ENCODE measurements at places on chromosomes 5 and 9. TPM values are rescaled to one million over a fixed set of nuclear protein-coding genes. Genes with fewer than 3 reads are reported as not detected.
A peak's percentile ranks its signal among the peaks of the same experiment; 100 is the strongest.

- DNase-seq: no peak
Measured at GRCh38 chr9:114745879-114746550, 59.8 kb downstream of the TNFSF15 start.

The MCIDAS gene
- 1.3 TPM for polyA plus RNA-seq

The CARD6 gene
- polyA plus RNA-seq: 6.6 TPM

- no peak for DNase-seq
Measured at GRCh38 chr5:60929024-60929423, 15.8 kb downstream of the ERCC8 start.

DNA sequence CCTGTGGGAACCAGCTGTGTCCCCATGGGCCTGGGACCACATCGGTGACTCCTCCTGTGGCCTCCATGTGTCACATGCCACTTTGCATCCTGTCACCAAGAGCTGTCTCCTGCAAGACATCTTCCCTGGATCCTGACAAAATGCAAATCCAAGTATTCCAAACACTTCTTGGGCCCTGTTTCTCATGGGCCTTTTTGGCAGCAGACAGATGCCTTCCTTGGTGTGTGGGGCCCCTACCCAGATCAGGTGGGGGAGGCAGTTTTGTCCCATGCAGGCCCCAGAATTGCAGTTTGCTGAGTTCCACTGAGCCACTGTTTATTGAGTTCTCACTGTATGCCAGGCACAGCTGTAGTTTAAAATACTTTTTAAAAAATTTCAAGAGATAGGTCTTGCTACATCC, 62.5 kb upstream of the GABRP start:
- DNase-seq: no peak

GRCh38 chr5:132772291-132773070, 4.6 kb downstream of the SEPTIN8 start:
- no peak for DNase-seq

The DEPDC1B gene
- 14.9 TPM for polyA plus RNA-seq

The LTC4S gene
- 3.0 TPM for polyA plus RNA-seq

DNA sequence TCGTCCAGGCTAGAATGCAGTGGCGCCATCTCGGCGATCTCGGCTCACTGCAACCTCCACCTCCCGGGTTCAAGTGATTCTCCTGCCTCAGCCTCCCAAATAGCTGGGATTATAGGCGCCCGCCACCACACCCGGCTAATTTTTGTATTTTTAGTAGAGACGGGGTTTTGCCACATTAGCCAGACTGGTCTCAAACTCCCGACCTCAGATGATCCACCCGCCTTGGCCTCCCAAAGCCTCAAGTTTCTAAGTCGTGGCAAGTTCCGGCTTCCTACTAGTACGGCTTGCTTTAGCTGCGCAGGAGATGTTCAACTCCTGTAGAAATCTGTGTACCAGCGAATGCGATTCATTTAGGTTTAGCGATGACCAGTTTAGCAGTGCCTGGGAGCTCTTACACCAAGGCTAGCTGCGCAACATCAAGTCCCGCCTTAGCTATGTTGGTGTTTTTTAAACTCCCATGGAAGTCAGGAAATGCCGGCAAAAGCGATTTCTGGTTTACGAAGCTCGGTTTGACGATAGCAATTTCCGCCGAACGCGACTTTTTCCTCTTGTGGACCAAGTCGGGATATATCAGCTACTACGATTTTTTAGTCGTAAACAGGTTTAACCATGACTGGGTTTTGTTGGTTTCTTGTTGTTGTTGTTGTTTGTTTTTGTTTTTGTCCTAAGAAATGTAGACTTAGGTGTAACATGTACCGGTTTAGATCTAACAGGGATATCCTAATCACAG, 46.4 kb downstream of the ANXA2R start:
- DNase-seq: peak; percentile 52

GRCh38 chr9:130542457-130543228, 36.7 kb upstream of the FUBP3 start:
- no peak for DNase-seq

GRCh38 chr5:72374844-72375243, 54.7 kb downstream of the PTCD2 start:
- no peak for DNase-seq

The SPATA31E1 gene
- not detected for polyA plus RNA-seq

GRCh38 chr9:134908524-134909309, 9.0 kb downstream of the FCN1 start:
- no peak for DNase-seq

The SEMA6A gene
- 31.1 TPM for polyA plus RNA-seq

DNA sequence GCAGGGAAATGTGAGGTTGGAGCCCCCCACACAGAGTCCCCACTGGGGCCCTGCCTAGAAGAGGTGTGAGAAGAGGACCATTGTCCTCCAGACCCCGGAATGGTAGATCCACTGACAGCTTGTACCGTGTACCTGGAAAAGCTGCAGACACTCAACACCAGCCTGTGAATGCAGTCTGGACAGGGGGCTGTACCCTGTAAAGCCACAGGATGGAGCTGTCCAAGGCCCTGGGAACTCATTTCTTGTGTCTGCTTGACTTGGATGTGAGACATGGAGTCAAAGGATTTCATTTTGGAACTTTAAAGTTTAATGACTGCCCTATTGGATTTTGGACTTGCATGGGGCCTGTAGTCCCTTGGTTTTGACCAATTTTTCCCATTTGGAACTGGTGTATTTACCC, 535.0 kb upstream of the MEF2C start:
- DNase-seq: no peak

DNA sequence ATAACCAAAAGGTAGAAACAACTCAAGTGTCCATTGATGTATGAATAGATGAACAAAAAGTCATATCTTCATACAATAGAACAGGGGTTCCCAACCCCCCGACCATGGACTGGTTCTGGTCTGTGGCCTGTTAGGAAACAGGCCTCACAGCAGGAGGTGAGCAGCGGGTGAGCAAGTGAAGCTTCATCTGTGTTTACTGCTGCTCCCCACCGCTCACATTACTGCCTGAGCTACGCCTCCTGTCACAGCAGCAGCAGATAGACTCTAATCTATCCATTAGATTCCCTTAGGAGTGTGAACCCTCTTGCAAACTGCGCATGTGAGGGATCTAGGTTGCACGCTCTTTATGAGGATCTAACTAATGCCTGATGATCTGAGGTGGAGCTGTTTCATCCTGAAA, 478.0 kb downstream of the BRINP1 start:
- no peak for DNase-seq

- no peak for DNase-seq
Measured at GRCh38 chr5:157599565-157599964, 24.0 kb upstream of the ADAM19 start.

DNA sequence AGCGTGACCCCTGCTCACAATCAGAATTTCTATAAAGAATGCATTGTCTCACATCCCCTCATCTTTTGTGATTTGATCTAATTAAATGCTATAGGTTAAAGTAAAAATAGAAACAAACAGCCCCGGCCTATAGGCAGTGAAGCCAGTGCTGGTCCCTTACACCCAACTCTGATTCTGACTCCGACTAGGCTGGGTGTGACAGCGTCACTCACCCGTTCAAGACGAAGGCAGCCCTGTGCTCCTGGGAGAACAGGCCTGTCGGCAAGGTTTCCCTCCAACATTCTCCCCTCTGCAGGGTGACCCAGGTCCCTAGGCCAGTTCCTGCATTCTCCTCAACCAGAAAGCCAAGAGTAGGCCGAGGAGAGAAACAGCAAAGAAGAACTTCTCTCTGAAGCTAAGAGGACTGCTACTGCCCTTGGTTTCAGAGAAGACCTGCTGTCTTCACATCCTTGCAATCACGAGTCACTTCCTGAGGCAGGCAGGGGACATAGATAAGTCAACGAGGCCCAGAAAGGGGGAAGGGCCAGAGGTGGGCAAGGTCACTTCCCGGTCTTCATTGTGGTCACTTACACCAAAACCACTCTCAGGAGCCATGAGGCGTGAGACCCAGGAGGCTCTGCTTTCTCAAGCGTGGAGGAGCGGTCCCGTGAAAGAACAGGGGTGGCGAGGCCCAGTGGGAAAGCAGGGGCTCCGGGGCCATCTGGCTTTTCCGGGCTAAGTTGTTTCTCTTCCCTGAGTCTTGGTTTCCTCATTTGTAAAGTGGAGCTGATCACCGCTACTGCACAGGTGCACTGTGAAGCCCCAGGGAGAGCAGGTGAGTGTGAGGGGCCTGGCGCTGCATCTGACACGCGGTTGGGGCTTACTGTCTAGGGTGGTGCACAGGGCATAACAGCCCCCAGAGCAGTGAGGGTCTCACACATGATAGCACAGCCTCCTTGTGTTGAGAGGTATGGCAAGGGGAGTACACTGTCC, 200.8 kb downstream of the CRB2 start:
- DNase-seq: no peak

DNA sequence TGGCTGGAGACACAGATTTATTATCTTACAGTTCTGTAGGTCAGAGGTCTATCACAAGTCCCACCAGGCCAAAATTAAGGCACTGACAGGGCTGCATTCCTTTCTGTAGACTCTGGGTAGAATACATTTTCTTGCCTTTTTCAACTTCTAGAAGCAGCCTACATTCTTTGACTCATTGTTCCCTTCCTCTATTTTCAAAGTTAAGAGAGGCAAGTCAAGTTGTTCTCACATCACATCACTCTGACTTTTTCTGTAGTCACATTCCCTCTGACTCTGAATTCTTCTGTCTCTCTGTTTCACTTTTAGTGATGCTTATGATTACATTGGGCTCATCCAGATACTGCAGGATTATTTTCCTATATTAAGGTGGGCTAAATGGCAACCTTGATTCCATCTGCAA, 119.0 kb downstream of the MELK start:
- no peak for DNase-seq

The FRRS1L gene
- 3.4 TPM for polyA plus RNA-seq

GRCh38 chr5:91486638-91487037, 103.5 kb upstream of the ARRDC3 start:
- no peak for DNase-seq

GRCh38 chr9:33852216-33852826, 35.4 kb downstream of the UBE2R2 start:
- peak; percentile 25 for DNase-seq

DNA sequence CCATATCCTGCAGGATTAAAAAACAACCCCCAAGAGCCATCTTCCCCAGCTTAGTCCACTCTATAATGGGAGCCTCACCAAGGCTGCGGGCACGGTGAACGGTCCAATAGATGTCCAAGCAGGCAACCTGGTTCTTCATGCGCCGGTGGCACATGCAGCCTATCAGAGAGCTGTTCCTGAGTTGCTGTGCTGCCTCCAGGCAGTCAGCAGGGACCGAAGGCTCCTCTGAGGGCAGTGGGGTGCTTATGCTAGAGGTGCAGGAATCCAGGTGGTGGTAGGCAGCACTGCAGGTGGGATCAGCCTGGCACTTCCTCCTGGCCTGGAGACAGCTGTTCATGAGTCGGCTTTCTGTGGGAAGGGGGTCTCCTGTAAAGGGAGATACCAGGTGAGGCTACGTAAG, 10.2 kb downstream of the GFRA3 start:
- DNase-seq: no peak

The C1QTNF2 gene
- 4.5 TPM for polyA plus RNA-seq

GRCh38 chr5:171445644-171446516, 26.4 kb downstream of the FGF18 start:
- no peak for DNase-seq

DNA sequence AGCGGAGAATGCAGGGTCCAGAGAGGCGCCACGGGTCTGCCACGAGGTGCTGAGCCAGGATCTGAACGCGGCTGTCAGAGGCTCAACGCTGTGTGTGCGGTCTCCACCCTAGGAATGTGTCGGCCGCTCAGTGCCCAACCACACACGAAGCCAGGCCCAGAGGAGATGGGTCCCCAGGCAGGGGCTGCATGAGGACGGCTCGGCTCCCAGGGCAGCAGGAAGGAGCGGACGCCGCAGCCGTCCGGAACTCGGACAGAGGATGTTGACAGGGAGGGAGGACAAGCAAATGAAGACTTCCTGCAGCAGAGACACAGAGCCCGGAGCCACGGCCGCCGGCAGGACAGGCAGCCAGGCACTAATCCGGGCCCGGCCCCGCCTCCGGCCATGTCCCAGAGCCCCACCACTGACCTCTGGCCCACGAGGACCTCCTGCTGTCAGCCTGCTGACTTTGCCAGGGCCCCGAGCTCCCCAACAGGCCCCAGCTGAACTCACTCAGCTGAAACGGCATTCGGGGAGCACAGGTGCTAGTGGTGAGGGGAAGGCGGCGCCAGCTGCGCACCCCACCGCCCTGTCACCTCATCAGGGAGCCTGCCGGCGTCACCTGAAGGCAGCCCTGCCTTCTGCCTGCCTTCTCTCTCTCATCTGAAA, 12.7 kb downstream of the VAV2 start:
- peak; percentile 63 for DNase-seq

DNA sequence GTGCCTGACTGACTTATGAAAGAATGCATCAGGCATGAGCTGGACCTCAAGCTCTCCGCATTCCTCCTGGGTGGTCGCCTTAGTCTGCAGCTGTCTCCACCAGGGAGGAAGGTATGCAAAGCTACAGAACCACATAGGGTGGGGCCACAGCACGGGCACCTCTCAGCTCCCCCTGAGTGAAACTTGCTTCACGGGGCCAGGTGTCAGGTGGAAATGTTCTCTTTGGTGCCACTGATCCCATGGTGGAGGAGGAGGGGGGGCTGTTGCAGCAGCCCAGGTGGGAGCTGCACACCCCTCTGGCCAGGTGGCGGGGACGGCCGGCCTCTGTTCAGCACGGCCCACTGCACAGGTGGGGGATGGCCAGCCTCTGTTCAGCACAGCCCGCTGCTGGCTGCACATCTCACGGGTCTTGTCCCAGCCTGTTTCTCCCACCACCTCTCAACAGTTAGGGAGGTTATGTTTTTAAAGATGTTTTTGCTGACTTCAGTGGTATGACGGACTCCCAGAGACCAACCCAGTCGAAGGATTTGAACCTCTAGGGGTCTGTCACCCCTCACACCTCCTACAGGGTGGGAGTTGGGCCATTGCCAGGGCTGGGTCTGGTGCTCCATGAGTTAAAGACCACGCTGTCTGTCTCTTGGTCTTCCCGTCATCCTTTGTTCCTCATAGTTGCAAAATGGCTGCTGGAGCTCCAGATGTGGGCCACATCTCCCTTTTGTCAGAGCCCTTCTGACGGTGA, 34.3 kb downstream of the MRPL36 start:
- DNase-seq: no peak

- DNase-seq: no peak
Measured at GRCh38 chr9:112433499-112434392, 52.9 kb upstream of the KIAA1958 start.

The DDX4 gene
- 0.21 TPM for polyA plus RNA-seq

DNA sequence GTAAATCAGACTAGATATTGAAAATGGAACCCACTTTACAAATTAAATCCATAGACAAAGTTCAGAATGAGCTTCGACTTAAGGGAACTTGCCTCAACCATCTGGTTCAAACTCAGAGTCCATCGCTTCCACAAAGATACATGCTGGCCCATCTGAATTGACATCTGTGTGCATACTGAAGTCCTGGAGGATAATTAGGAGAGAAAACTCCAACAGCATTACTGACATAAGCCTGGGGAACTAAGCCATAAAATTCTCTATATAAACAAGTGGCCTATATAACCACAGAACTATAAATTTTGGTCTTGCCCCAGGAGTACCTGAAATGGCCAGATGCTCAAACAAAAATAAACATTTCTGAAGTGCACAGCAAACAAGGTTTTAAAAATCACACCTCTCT, 94.4 kb downstream of the IZUMO3 start:
- no peak for DNase-seq

The LAMC3 gene
- polyA plus RNA-seq: 8.3 TPM

The NUDCD2 gene
- 60.0 TPM for polyA plus RNA-seq

The ZDHHC11 gene
- 27.2 TPM for polyA plus RNA-seq

- DNase-seq: no peak
Measured at GRCh38 chr5:174409070-174409469, 315.3 kb upstream of the MSX2 start.

The FBP2 gene
- 2.4 TPM for polyA plus RNA-seq

GRCh38 chr5:111320953-111321352, 96.8 kb downstream of the CAMK4 start:
- DNase-seq: no peak

GRCh38 chr9:27395484-27395921, 98.6 kb upstream of the EQTN start:
- no peak for DNase-seq

The PALM2AKAP2 gene
- 23.3 TPM for polyA plus RNA-seq
